ENCODE measurements at places on chromosomes 5 and 9.
A peak's percentile ranks its signal among the peaks of the same experiment; 100 is the strongest.

DNA sequence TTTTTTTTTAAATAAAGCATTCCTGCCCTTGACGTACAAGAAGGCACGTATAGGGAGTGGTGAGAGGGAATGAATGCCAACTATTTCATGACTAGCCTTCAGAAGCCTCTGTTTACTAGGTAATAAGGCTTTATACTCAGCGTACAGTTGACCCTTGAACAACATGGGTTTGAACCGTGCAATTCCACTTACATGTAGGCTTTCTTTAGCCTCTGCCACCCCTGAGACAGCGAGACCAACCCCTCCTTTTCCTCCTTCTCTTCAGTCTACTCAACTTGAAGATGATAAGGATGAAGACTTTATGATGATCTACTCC, 22.5 kb downstream of the CDC42SE2 start:
- no peak for DNase-seq

DNA sequence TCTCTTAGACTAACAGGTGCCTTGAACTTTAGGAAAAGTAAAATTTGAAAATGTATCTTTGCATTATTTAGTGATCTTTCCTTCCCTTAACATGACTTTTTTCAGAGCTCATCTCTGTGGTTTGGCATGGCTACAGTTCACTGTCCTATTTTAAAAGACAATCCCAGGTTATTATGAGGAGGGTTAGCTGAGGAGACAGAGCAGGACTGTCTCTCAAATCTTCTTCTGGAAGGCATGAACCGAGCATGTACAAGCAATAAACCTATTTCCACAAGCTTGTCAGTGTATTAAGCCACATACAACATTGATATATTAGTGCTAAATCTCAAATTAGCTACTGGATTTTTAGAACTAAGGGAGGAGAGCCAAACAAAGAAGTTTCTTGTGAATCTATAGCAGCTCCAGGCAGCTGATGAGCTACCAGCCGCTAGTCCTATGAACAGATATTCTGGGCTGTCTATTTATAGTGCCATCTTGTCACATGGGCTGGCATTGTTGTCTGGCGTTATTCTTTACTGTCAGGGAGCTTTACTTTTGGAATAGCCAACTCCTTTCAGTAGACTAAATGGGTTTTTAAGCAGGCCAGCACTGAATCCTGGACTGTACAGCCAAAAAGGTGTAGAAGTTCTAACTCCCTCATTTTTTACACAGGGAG, 171.2 kb upstream of the ACTBL2 start:
- DNase-seq = no peak

DNA sequence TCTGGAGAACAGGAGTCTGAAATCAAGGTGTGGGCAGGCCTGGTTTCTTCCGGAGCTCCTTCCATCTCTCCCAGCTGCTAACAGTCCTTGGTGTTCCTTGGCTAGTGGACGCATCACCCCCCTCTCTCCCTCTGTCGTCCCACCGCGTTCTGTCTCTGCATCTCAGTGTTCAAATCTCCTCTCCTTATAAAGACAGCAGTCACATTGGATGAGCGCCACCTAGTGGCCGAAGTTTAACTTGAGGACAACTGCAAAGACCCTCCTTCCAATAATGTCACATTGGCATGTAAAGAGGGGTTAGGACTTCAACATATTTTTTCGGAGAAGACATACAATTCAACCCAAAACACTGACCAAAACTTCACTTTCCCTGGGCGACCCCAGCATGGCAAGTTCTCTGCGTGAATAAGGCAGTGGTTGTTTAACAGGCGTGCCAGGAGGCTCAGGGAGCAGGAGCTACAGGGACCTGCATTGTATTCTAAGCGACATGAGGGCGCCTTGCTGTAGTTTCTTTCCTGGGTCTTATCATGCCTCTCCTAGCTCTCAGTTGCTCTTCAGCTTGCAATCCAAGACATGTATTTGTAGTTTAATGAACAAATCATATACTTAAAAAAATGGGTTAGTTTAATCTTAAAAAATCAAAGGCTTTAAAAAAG, 27.9 kb upstream of the BASP1 start:
- DNase-seq = peak; percentile 30

DNA sequence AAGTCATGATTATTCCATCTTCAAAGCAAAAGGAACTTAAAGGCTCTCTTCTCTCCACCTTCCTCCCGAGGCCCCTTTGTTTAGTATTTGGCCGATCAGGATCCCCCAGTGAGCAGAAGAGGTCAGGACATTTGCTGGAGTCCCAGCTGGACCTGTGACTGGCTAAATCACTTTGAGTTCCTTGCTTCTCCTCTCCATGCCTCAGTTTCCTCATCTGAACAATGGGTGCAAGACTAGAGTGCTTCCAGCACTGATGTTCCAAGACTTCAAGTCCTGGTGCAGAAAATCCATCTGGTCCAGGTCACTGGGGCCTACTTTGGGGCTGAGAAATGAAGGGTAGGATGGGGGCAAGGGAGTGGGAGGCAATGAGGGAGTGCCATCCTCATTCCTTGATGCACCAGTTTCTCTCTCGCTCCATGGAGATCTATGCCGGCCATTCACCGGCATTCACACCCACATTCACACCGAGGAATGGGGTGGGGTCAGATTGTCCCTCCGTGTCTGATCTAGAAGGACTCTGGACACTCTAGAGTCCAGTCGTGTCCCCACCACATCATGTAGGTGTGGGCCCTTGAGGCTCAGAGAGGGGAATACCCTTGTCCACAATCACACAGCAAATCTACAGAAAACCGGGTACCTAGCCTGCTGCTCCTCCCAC, 38.7 kb upstream of the IL17B start:
- DNase-seq = no peak

GRCh38 chr5:82422001-82422740, 144.0 kb upstream of the RPS23 start:
- DNase-seq = no peak

- DNase-seq = no peak
Observed at GRCh38 chr5:55407059-55407684, 99.4 kb downstream of the MTREX start.

- DNase-seq = no peak
Observed at GRCh38 chr5:122291000-122291901, 20.8 kb upstream of the SNCAIP start.

- DNase-seq = no peak
Observed at GRCh38 chr5:126437721-126438120, 14.5 kb downstream of the GRAMD2B start.

DNA sequence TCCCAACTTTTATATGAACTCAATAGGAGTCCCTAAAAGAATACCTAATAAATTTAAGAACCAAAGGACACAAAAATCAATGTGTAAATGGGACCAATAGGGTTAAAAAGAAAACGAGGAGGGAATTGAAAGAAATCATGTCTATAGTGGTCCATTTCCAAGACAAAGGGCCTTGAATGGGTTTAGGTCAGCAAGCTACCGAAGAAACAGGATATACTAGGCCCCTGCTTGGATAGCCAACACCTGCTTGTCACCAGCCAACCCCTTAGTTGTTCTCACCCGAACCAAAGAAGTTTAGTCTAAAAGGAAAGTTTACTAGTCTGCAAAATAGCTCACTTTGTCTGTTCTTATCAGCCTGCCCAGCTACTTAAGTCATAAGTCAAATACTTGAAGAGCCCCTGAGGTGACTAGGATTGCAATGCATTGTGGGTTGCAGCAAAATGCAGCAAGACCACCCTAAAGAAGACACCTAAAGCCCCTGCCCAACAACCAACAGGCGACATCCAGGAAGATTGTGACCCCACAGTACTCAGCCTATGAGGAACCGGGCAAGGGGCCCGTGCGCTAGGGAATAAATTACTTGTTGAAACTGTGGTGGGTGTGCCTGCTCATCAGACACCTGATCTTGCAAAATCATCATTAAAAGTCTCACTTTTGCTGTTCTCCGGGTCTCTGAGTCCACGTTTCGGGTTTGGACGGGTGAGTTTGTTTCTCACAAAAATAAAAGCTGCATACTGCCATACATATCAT, 183.9 kb upstream of the PPP1R26 start:
- DNase-seq = no peak

DNA sequence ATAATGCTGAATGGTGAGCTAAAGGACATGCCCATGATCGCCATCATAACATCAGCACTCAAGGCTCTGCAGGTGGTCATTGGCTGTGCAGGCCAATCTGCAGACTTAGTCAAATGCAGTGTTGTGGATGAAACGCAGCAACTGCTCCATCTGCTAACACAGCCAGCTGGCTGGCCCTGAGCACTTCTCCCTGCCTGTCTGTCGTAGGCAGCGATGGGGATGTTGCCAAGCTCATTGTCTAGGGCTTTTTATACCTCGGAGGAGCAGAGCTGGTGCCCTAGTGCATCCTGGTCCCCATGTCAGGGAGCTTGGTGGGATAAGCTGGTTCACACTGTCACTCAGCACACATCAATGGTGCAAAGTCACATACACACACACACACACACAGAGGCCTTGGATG, 189.4 kb downstream of the TENT4A start:
- no peak for DNase-seq

GRCh38 chr5:109532773-109533364, 123.1 kb upstream of the PJA2 start:
- DNase-seq = no peak

DNA sequence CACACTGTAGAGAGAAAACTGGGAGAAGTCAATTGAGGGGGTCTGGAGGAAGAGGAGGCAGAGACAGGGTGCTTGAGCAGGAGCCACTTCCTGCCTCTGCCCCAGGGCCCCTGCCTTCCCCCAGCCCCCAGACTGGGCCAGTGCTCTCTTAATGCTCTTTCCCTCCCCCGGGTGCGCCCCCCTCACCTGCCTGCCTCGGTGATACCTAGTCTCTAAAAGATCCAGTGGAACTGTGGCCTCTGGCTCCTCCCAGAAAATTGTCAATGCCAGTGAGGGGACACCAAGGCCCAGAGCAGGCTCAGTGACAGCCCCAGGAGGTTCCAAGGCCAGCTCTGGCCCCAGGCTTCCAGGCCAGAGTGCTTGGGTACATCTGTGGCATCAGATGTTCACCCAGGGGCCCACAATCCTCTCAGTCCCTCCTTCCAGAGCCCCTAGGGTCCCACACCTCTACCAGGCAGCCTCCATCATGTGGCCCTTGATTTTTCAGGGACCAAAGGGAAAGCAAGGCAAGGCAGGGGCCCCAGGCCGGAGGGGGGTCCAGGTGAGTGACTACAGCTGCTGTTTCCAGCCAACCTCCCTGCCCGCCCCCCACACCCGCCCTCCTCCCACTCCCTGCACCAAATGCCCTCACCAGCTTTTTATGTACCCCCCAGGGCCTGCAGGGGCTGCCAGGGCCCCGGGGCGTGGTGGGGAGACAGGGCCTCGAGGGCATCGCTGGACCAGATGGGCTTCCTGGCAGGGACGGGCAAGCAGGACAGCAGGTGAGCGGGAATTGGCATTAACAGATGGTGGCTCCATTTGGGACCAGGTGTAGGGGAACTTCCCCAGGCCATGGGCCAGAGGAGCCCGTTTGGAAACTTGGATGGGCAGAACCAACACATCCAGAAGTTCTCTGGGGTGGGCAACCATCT, 33.1 kb upstream of the ORM1 start:
- DNase-seq = no peak

DNA sequence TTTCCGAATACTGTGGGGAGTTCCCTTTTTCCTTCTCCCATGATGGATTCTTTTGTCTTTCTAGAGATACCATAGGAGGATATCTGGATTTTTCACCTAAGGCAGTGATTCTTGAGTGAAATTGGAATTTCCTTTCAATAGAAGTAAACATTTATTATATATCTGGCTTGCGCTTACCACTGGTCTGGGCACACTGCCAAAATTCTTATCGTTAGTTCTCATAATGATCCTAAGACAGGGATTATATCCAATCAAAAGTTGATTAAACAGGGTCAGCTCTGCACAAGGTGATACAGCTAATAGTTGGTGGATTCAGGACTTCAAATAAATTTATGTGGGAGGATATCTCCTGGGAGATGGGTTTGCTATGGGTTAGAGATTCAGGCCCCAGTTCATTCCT, 9.6 kb downstream of the TLE4 start:
- no peak for DNase-seq

DNA sequence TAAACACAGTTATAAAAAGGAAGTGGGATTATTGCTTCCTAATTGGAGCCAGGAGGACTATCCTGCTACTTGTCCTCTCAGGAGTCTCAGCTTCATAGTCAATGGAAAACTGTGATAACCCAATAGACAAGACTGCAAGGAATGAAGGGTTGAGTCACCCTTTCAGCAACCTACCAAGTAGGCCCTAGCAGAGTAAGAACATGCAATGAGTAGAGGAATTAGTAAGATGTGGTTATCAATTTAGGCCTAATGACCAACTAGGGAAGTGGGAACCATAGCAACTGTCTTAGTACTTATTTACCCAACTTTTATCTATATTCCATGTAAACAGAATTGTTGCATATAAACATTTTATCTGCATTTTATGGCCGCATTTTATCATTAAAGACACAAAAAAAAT, 310.1 kb downstream of the RFX3 start:
- no peak for DNase-seq

DNA sequence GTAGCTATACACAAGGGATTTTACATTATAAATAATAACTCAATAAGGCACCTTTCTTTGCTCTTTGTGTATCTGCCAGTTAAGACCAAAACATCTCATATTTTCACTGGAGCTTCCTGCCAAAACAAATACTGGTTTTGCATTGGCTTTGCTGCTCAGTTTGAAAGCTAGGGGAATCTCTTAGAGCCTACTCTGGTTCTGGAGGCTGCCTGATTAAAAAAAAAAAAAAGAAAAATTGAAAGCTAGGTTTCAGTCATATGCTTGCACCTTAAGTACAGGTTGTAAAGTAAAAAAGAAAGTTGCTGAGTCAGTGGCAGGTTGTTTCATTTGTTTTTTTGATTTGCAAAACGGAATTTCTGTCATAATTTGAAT, 2.3 kb downstream of the DENND4C start:
- DNase-seq = no peak

GRCh38 chr9:4750023-4750673, 9.1 kb upstream of the AK3 start:
- no peak for DNase-seq

GRCh38 chr5:145068721-145069120, 766.4 kb downstream of the PRELID2 start:
- DNase-seq = no peak

- no peak for DNase-seq
Observed at GRCh38 chr5:6059137-6059800, 319.1 kb downstream of the MED10 start.

- DNase-seq = no peak
Observed at GRCh38 chr9:96006296-96006879, 130.9 kb downstream of the ERCC6L2 start.

DNA sequence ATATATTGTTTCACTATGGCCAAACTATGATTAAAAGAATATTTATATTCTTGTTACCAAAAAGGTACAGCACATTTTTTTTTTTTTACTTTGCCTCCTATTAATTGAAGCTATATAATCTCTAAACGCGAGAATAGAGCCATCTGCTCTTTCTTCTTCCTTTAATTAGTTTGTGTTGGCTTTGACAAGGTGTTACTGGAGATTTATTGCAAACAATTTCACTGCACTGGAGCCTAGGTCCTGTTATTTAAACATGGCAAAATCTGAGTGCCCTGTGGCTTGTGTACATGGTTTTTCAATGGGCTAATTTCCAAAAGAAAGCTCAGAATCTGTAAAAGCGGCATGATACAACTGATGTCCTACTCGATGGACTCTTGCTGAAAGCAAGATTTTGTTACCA, 40.8 kb upstream of the GABRG2 start:
- no peak for DNase-seq

GRCh38 chr9:96159596-96159995, 142.4 kb downstream of the HSD17B3 start:
- DNase-seq = no peak

Measured in NCI-H1417 treated with DMSO at 0.1 percent for 48 hours (cell line).